ENCODE measurements at places on chromosomes 16 and 17.
A peak's percentile ranks its signal among the peaks of the same experiment; 100 is the strongest.

DNA sequence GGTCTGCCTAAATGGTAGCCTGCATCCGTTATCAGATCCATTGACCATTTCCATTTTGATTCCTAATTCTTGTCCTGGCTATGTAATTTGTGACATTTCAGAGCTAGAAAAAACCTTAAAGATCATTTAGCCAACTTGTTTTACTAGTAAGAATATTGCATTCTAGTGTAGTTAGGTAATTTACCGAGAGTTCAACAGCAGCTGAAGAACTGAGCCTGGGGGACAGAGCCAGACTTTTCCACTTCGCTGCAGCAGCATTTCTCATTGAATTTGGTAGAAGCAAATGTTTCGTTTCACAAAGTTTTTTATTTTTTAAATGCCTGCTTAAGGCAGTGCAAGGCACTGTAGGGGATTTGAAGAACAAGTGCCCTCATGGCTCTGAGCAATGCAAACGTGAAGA, 59.2 kb upstream of the MARCHF10 start:
- no peak for DNase-seq

DNA sequence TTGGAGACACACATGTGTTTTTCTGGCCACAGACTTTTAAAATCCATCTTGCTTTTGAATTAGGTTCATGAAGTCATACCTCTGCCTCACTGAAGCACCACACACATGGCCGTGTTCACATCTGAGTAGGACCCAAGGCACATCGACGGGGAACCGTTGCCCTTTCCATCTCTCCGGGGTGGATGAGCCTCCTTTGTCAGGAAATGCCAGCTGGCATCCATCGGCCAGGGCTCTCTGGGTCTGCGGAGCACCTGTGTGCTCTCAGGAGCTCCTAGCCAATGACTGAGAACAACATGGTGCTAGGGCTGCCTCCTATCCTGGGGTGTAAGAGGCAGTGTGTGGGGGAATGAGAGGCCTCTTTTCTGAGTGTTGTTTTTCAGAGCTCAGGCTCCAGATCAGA, 24.5 kb upstream of the NKD1 start:
- DNase-seq: no peak

GRCh38 chr17:73797594-73798110, 153.4 kb upstream of the SDK2 start:
- no peak for DNase-seq

DNA sequence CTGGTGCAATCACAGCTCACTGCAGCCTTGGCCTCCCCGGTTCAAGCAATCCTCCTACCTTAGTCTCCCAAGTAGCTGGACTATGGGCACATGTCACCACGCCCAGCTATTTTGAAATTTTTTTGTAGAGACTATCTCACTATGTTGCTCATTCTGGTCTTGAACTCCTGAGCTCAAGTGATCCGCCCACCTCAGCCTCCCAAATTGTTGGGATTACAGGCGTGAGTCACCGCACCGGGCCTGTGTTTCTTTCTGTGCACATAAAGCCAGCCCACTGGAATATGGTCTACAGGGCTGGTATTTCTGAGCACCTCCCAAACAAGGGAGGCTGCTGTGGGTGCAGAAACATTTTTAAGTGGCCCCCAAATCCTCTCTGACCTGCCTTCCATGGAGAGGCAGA, 8.4 kb downstream of the TMEM95 start:
- no peak for DNase-seq

DNA sequence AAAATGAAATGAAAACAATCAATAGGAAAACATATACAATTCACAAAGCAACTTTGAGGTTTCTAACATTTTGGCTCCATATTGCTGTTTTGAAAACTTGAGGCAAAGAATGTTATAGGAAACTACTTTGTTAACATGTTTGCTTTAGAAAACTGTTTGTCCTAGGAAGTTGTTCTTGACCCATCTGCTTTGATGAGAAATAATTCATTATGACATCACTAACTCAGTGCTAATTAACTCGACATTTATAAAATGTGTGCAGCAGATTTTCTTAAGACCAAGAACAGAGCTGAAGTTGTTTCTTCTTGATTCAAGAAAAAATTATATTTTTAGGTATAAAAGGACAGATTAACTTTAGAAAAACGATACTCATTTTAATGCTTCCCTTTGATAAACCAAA, 94.7 kb downstream of the SOX9 start:
- no peak for DNase-seq

GRCh38 chr17:29867643-29868181, 62.3 kb downstream of the SSH2 start:
- DNase-seq: no peak

DNA sequence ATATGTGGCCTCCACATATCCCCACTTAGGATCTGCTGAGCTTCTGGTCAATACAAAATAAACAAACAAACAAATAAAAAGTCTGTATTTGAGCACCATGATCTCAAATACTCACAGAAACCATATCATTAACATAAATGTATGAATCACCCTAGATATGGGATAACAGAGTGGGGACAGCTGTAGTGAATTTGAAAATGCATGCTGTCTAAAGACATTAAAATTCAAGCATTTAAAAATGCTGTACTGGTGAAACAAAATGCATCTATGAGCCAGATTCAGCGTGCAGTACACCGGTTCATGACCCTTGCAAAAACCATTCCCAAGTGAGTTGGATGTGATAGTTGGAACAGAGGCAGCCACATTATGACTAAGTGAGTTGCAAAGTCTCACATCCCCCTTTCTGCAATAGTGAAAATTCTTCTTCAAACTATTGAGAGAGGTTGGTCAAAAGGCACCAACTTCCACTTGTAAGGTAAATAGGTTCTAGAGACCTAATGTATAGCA, 12.3 kb downstream of the GRIN2A start:
- DNase-seq: no peak

GRCh38 chr17:73595479-73595878, 48.8 kb downstream of the SDK2 start:
- peak; percentile 27 for DNase-seq

DNA sequence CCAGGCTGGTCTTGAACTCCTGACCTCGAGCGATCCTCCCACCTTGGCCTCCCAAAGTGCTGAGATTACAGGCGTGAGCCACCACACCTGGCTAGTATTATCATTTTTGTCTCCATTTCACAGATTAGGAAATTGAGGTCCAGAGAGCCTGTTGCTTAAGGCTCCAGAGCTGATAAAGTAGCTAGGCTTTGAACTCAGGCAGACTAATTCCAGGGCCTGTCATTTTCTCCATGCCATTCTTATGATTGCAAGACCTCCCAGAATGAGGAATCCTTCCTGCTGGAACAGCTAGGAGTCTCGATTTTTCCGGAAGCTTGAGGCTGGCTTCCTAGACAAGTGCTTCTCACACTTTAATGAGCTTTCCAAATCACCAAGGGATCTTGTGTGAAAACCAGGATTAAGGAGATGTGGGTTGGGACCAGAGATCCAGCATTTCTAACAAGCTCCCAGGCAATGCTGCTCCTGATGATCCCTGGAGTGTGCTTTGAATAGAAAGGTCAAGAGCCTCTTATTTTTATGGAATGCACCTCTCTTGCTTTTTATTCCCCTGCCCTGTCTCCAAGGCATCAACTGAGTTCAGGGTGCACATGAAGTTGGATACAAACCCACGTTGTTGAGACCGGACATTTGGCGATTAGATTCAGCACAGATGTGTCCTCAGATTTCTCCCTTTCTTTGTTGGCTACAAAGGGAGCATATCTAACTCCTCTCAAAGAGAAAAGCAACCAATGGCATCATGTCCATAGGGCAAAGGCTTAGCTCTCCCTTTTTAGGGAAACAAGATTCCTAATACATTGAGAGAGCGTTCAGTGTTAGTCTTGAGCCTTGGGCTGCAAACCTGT, 40.3 kb upstream of the FAM20A start:
- DNase-seq: no peak

DNA sequence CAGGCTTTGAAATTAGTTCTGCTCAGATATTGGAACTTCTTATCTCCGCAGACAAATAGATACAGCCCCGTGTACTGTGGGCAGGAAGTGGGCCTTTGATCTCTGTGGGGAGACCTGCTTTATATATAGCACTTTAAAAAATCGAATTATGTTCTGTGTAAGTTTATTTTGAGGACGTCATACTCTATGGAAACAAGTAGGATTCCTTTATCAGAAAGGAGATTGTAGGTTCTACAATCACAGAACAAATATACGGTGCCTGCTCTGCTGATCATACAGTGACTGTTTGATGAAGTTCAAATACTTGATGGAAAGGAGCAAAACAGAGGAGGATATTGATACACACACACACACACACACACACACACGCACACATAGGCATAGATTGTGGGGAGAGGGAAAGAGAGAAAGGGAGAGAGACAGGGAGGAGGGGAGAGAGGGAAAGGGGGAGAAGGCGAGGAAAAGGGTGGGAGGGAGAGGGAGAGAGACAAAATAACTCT, 14.7 kb upstream of the TMEM220 start:
- DNase-seq: peak; percentile 55

- DNase-seq: no peak
These were observed 87.1 kb downstream of the CYTH1 start for GRCh38 chr17:78694805-78695531.

GRCh38 chr16:3971261-3971660, 90.7 kb upstream of the CREBBP start:
- no peak for DNase-seq

- no peak for DNase-seq
These were observed 111.8 kb upstream of the NOG start for GRCh38 chr17:56481659-56482058.

DNA sequence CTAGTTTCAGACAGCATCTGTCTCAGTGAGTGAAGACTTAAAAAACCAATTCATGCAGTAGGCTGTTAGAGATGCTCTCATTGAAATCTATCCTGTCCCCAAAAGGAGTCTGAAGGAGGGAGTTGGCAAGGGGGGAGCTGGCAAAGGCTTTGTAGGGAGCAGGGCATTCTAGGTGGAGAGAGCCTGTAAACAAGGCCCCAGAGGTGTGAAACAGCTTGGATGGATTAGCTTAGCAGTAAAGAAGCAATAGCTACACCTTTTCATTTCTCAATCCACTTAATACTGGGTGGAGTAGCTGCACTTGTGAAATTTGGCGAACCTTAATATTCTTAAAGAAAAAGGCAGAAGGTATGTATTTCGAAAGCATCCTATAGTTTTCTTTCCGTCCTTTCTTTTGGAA, 61.8 kb downstream of the KSR1 start:
- DNase-seq: no peak

DNA sequence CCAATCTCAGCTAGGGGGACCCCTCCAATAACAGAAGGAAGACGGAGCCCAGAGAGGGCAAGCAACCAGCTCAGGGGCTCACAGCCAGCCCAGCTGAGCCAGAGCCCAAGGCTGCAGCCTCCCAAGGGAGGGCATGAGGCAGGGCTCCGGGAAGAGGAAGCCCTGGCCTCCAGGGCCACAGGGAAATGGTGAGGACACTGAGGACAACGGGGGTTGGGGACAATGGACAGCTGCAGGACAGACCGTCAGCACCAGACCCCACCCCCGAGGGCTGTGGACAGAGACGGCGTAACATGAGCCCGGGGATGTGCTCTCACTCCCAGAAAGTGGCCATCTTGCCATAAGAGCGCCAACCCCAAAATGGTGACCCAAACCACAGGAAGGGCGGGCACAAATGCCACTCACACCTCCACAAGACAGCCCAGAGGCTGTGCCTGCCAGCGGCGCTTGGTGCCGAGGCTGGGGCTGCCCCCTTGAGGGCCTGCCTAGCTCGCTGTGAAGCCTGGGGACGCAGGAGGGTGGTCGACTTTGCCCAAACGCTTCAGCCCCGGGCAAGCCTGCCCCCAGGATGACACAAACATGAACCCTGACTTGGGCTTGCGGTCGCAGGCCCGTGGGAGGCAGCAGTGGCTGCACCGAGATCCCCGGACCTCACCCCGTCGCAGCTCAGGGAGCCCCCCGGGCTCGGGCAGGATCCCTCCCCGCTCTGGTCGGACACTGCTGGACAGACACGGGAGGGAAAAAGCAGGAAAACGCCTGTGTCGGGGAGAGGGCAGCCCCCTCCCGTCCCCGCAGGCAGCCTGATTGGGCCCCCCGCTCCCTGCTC, 10.5 kb downstream of the PIMREG start:
- DNase-seq: no peak

GRCh38 chr16:64206862-64207261, 915.0 kb downstream of the CDH11 start:
- DNase-seq: no peak

DNA sequence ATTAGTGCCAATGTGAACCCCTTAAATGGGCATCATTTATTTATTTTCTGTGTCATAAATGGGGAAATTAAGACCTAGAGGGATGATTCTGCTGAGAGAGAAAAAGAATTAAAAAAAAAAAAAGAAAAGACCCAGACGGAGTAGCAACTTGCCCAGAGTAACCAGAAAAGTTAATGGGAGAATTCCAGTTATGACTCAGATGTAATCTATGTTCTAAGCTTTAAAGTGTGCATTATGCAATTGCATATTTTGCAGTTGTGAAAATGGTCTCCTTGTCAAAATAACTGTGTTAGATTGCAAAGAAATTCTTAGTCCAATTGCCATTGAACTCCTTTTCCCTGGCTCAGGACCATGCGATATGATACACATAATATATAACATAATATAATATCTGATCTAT, 38.6 kb upstream of the TBX2 start:
- no peak for DNase-seq

GRCh38 chr16:9469512-9469911, 378.1 kb downstream of the HAPSTR1 start:
- no peak for DNase-seq

DNA sequence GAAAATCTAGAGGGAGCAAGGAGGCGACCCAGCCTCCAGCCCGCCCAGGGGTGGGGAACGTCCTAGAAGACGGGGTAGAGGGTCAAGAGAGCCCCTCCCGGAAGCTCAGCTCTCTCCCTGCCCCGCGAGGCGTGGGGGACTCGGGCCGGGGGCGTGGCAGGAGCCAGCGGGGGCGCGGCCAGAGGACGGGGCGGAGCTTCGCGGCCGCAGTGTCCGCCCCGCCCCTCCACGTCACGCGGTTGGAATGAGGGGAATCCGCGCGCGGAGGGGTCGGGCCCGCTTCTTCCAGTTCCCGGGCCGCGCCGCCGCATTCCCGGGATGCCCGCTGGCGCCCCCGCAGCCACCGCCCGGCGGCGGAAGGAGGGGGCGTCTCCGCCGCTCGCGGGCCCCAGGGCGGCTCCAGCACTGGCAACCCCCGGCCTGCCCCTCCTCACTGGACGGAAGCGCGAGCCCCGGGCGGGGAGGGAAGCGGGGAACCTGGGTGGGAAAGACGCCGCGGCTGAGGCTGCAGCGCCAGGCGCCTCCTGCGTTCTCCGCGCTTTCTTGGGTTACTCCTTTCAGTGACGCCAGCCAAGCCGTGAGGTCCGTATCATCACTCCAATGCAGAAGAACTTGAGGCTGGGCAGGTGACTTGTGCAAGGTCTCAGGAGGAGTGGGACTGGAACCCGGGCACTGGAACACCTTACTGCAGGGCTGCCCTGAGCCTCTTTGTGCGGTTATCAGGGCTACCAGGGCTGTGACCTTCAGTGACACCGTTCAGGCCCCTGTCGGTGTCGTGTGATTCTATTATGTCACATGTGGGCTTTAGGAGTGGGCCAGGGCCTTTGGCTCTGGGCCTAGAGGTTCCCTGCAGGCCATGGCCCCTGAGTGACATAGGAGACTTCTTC, 4.3 kb downstream of the MYO1C start:
- peak; percentile 84 for DNase-seq

Measured in CD4-positive, alpha-beta T cell treated with Interleukin-17A for 4 hours (primary cell).